ENCODE measurements at places on chromosomes 2 and 18. TPM values are rescaled to one million over a fixed set of nuclear protein-coding genes. Genes with fewer than 3 reads are reported as not detected.

Gene VIT
- not detected for total RNA-seq

Gene ACTG2
- 0.21 TPM for total RNA-seq

Gene C2orf92
- total RNA-seq = 0.71 TPM

Gene CRACDL
- 2.3 TPM for total RNA-seq

Gene BMP10
- not detected for total RNA-seq

Gene FOXI3
- total RNA-seq = 0.04 TPM

Gene TBR1
- not detected for total RNA-seq

Gene FEV
- total RNA-seq = not detected

Gene LPIN2
- total RNA-seq = 7.3 TPM

Gene STRADB
- 19.7 TPM for total RNA-seq

Gene KLF7
- 32.3 TPM for total RNA-seq

Gene COLEC12
- not detected for total RNA-seq

Gene POTEE
- total RNA-seq = 0.07 TPM

Gene SLC8A1
- 19.9 TPM for total RNA-seq

Gene KDM3A
- total RNA-seq = 11.1 TPM

Gene BIRC6
- 52.1 TPM for total RNA-seq

Gene SLC16A14
- total RNA-seq = 0.92 TPM

Gene NPPC
- not detected for total RNA-seq

Gene DSG4
- 0.04 TPM for total RNA-seq

Gene MAIP1
- total RNA-seq = 25.7 TPM

Gene SOWAHC
- total RNA-seq = 31.2 TPM

Gene CYS1
- 0.20 TPM for total RNA-seq

Gene OXER1
- total RNA-seq = not detected

Gene PARD6G
- total RNA-seq = 18.0 TPM

Gene AKAIN1
- not detected for total RNA-seq

Gene TMEM37
- not detected for total RNA-seq

Gene OTOS
- not detected for total RNA-seq

Gene BARD1
- total RNA-seq = 21.1 TPM

Gene LIMS3
- 1.2 TPM for total RNA-seq

Gene GALNT14
- 42.0 TPM for total RNA-seq

Gene PSMA8
- total RNA-seq = not detected

Gene MYO5B
- total RNA-seq = 8.4 TPM

Gene KIF1A
- not detected for total RNA-seq

Gene LRRC30
- total RNA-seq = not detected

Gene TDRD15
- total RNA-seq = not detected

Gene PLA2R1
- total RNA-seq = 10.8 TPM

Gene C2orf78
- total RNA-seq = not detected

Gene CCDC121
- total RNA-seq = 0.81 TPM

Gene ZSWIM2
- not detected for total RNA-seq

Gene PTMA
- total RNA-seq = 1,879 TPM

Gene B4GALT6
- 8.3 TPM for total RNA-seq

Gene RAB6D
- 0.07 TPM for total RNA-seq

Gene SERPINB10
- total RNA-seq = 2.3 TPM

Gene CFAP65
- total RNA-seq = not detected

Gene E2F6
- 12.5 TPM for total RNA-seq

Gene MRPL30
- total RNA-seq = 37.0 TPM

Gene CFC1
- total RNA-seq = not detected

Gene LRATD1
- total RNA-seq = 8.0 TPM

Gene ANO7
- 0.24 TPM for total RNA-seq

Gene RAB3GAP1
- total RNA-seq = 54.5 TPM

Gene MYCN
- total RNA-seq = 0.10 TPM

Gene CSRNP3
- total RNA-seq = 1.5 TPM

Gene MAB21L4
- total RNA-seq = 0.17 TPM

Gene C2orf15
- total RNA-seq = 0.60 TPM

Gene LRRFIP1
- total RNA-seq = 95.3 TPM

Gene SCN9A
- 0.85 TPM for total RNA-seq

Gene CELF4
- total RNA-seq = not detected

All from foreskin keratinocyte (primary cell).